ENCODE measurements at places on chromosomes 7 and 10. TPM values are rescaled to one million over a fixed set of nuclear protein-coding genes. Genes with fewer than 3 reads are reported as not detected.

Gene BBS9
- 14.9 TPM for total RNA-seq

- DNase-seq: no peak
Measured at GRCh38 chr7:26659121-26659520, 205.3 kb downstream of the SKAP2 start.

- no peak for DNase-seq
Measured at GRCh38 chr7:85023916-85024315, 162.9 kb downstream of the SEMA3D start.

Gene TRPV5
- not detected for total RNA-seq

DNA sequence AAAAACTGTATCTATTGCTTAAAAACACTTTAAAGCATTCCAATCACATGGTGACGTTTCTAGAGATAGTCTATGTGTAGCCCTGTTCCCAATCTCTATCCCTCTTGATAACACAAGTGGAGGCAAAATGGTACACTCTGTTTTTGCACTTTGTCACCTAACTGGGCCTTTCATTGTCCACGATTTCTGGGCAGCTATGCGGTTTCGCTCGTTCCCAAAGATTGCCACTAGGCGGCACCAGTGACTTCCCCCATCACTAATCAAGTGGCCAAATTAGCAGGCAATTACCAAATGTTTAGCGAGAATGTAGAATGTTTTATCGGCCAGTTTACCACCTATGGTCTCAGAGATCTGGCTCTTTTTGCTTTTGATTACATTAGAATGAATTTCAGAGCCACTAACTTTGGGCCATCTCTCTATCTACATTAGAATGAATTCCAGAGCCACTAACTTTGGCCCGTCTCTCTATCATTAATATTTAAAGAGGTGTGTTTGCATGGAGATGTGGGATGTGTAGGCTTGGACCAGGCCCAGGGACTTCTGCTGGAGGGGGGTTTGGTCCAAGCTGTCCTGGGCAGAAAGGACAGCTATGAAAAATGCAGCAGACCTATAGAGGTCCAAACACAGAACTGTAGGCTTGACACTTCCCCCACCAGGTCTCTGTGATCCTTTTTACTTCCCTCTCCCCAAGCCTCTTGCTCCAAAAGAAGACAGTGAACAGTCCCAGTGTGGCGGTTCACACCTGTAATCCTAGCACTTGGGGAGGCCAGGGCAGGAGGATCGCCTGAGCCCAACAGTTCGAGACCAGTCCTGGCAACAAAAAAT is 90.1 kb downstream of the EPC1 start:
- peak; percentile 9 for DNase-seq

GRCh38 chr10:116069856-116070255 is 203.2 kb downstream of the GFRA1 start:
- no peak for DNase-seq

Data from H4 (cell line).